ENCODE measurements at places on chromosomes 5 and 9.

GRCh38 chr9:89491694-89492093, 6.2 kb downstream of the SEMA4D start:
- no peak for DNase-seq

GRCh38 chr9:36039121-36039520, 2.4 kb downstream of the RECK start:
- DNase-seq = no peak

DNA sequence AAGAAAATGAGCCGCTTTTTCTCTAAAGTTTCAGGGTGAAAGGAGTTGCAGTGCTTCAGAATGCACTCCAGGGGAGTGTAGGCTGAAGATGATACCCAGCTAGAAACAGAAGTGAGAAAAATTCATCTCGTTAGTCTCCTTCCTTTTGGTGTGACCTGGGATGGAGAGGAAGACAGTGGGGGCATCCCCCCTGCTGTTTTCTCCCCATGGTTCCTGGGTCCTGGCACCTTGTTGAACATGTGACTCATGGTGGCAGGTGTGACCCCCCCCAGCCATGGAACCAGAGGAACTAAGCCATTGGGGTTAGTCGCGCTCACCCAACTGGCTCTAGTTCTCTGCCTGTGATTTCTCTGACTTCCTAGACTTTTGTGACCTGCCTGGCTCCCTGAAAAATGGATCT, 424.6 kb downstream of the CSNK1G3 start:
- no peak for DNase-seq

- DNase-seq = no peak
These were observed 151.7 kb upstream of the ELL2 start for GRCh38 chr5:96113170-96113939.

DNA sequence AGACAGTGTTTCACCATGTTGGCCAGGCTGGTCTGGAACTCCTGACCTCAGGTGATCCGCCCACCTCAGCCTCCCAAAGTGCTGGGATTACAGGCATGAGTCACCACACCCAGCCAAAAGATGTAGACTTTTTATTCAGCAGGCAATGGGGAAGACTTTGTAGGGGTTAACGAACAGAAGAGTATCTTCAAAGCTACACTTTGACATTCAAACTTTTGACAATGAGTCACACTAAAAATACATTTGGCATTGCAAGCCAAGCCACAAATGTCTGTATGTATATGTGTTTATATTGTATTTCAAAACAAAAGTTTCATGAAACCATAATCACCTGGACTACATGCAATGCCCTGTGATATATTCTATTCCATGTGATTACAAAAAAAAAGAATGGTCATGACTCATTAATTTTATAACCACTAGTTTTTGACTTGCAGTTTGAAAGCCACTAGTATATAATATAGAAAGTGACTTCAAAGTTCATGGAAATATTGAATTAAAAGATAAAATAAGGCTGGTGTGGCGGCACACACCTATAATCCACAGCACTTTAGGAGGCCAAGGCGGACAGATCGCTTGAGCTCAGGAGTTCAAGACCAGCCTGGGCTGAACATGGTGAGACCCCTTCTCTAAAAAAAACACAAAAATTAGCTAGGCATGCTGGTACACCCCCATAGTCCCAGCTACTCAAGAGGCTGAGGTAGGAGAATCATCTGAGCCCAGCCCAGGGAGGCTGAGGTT, 8.3 kb downstream of the DIMT1 start:
- DNase-seq = no peak

GRCh38 chr5:177535125-177535524, 18.4 kb upstream of the DDX41 start:
- DNase-seq = no peak

- DNase-seq = no peak
These were observed 12.3 kb downstream of the RNU6ATAC start for GRCh38 chr9:134152022-134152448.

Measured in stimulated activated CD4-positive, alpha-beta T cell treated with anti-CD3 and anti-CD28 coated beads, Interleukin-15, amount 100 ng/mL, for 1 hour (primary cell).